ENCODE measurements at places on chromosomes 4 and X. TPM values are rescaled to one million over a fixed set of nuclear protein-coding genes. Genes with fewer than 3 reads are reported as not detected.

- no peak for ATAC-seq
Measured at GRCh38 chr4:97828646-97829045, 314.6 kb downstream of the STPG2 start.

- no peak for ATAC-seq
Measured at GRCh38 chrX:54931107-54931506, 10.5 kb downstream of the TRO start.

DNA sequence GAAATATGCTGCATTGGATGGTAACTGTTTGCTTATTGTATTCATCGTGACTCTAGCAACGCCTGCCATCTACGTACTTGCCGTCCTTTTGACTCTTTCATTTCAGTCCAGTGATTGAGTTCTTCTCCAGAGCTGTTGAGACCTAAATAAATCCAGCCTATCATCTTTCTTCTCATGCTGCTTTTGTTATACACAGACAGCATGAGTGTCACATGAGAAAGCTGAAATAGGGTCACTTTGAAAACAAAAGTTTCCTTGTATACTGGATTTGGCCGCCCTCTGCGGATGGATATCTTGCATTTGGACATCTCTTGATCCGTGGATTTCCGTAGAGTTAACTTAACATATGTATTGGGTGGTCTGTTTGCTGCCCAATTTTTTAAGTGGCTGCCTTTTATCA is 67.2 kb downstream of the TMPRSS11F start:
- ATAC-seq, result no peak

- peak; percentile 68 for ATAC-seq
Measured at GRCh38 chr4:83639849-83640493, 104.1 kb downstream of the GPAT3 start.

DNA sequence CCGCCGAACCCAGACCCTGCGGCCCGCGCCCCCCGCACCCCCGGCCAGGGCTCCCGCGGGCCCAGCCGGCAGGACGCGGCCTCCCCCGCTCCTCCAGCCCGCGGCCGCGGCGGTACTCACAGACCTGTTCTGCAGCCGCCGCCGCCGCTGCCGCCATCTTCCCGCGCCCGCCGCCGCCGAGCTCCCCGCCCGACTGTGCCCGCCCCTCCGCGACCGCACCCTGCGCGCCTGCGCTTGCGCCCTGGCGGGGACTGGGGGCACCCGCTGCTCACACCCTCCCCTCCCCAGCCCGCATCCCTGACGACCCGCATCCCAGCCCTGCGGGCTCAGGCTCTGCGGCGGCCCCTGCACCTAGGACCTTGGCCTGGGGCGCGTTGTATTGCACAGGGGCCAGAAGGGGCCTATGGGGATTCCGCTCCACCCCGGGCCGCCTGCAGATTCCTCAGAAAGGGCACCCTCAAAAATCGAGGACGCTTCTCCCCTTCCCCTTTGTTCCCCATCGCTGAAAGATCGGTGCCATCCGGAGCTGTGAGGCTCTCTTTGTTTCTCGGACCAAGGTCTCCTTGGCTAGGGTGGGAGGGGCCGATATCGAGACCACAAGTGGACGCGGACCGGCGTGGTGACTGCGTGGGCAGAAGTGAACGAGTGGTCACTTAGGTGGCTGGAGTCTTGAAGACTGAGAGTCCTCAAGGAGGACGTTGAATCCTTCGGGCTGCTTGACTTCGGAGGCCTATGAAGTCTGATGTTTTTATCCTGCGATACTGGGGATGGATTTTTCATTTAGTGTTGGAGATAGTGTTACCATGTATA is at the start of gene SGCB:
SGCB (minus strand) TSS at position 197 of the 810 bp plus-strand sequence; CDS start at position 157, 40 bp downstream.
- peak; percentile 95 for ATAC-seq

GRCh38 chr4:187086151-187086550 is 362.5 kb upstream of the FAT1 start:
- ATAC-seq, result no peak

GRCh38 chrX:133846311-133846710 is 139.1 kb downstream of the GPC3 start:
- ATAC-seq, result no peak

DNA sequence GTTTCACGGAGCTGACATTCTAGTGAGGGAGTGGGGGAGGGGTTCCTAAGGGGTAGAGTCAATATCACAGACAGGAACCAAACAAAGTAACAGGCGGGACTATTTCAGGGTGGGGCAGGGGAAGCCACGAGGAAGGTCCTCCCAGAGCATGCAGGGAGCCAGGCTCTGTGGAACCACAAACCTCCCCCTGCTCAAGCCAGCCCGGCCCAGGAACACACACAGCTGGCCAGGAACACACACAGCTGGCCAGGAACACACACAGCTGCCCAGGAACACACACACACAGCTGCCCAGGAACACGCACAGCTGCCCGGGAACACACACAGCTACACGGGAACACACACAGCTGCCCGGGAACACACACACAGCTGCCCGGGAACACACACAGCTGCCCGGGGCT is 24.8 kb downstream of the EVC2 start:
- no peak for ATAC-seq

- ATAC-seq, result no peak
Measured at GRCh38 chr4:187504974-187505797, 490.4 kb upstream of the ZFP42 start.

The NEUROG2 gene
- 0.43 TPM for total RNA-seq

The ERVMER34-1 gene
- 0.34 TPM for total RNA-seq

The TEX13D gene
- total RNA-seq, result 0.79 TPM

The PITX2 gene
- total RNA-seq, result 0.41 TPM

The NPY1R gene
- not detected for total RNA-seq

The SHROOM2 gene
- 33.6 TPM for total RNA-seq
